ENCODE measurements at places on chromosomes 12 and 14.

DNA sequence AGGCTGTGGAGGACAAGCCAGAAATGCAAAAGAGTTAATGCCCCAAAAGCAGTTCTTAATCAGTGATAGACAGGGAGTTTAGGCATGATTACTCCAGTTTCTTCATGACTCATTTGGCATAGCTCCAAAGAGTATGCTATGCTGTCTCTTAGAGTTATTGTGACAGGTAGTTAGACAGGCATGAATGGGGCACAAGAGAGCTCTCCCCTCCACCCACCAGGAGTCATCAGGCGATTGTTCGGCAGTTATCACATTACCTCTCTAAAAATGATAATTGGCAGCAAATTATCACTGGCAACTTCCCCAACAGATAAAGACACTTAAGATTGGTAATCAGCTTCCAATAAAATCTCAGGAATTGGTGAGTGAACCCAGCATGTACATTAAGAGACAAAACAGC lies 320.1 kb downstream of the DAD1 start:
- DNase-seq = no peak

- DNase-seq = no peak
Observed at GRCh38 chr12:105806400-105806770, 332.4 kb downstream of the NUAK1 start.

DNA sequence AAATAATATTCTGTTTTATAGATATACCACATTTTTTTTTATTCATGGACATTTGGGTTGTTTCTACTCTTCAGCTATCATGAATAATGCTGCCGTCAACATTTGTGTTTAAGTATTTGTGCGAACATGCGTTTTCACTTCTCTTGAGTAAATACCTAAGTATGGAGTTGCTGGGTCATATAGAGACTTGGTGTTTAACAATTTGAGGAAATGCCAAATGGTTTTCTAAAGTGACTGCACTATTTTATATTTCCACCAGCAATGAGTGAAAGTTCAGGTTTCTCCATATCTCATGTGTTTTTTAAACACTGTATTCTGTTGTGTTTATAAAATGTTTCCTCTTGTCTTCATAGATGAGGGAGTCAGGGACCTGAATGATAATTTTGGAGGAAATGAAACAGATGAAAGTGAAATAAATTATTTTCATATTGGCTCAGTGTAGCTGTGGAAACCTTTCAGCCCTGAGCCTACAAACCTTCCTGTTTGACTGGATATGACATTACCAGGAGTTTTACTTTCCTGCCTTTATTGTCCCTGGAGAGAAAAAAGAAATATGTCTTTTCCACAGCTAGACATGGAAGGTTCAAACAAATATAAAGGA lies 26.3 kb downstream of the DAAM1 start:
- no peak for DNase-seq

GRCh38 chr12:126083926-126084325 lies 1018.7 kb downstream of the AACS start:
- DNase-seq = no peak

GRCh38 chr14:71397371-71397770 lies 490.1 kb downstream of the PCNX1 start:
- no peak for DNase-seq

GRCh38 chr12:53200458-53201176 lies 6.4 kb downstream of the ITGB7 start:
- no peak for DNase-seq

DNA sequence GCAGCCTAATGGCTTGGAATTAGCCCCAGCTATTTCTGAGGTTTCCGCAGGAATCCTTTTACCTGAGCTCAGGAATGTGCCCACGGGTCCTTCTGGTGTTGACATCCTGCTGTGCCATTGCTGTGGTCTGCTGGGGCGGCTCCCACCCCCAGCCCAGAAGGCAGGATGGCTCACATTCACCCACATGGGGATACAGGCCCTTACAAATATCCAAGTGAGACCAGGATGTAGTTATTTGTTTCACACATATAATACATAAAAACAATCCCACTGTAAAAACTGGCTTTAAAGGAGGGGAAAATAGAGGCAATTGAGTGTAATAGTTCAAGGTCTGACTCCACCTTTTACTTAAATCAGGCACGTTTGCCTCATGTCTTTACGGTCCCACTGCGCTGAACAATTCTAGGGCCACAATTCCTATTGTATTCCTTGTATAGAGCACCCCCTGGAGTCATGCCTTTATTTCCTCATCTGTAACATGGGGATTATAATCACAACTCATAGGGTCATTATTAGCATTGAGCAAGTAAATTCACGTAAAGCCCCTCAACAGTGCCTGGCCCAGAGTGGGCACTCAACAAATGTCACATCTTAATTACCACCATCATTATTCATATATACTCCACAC lies 57.2 kb upstream of the FICD start:
- DNase-seq = no peak

- DNase-seq = no peak
Observed at GRCh38 chr12:123126294-123127181, 24.4 kb downstream of the PITPNM2 start.

DNA sequence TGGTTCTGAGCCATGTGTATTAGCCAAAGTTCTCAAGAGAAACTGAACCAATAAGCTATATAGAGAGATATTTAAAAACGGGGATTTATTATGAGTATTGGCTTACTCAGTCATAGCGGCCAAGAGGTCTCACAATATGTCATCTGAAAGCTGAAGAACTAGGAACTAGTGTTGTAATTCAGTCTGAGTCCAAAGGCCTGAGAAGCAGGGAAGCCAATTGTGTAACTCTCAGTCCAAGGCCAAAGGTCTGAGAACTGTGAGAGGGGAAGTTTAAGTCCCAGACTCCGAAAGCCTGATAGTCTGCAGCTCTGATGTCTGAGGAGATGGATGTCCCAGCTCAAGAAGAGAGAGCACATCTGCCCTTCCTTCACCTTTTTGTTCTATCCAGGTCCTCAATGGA lies 344.8 kb upstream of the USP15 start:
- DNase-seq = no peak

DNA sequence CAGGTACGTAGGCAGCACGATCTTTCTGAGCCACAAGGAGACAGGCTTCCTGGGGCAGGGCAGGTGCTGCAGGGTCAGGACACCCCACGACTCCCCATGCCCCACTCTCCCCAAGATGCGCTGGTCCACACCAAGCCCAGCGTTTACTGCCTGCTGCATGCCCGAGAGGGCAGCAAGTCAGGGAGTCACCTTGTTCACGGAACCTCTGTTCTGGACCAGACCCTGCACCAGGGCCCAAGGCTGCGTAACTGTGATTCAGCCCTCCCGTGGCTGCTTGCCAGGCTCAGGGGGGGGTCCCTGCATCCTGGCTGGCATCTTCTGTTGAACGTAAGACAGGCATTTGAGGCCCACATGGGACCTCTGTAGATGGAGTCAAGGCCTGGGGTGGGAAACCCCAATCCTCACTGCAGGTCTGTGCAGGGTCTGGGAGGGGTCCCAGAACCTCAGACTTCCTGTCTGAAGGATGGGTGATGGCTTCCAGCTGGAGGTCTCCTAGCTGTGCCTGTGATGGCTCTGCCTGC lies 228.6 kb upstream of the RTL1 start:
- DNase-seq = no peak

DNA sequence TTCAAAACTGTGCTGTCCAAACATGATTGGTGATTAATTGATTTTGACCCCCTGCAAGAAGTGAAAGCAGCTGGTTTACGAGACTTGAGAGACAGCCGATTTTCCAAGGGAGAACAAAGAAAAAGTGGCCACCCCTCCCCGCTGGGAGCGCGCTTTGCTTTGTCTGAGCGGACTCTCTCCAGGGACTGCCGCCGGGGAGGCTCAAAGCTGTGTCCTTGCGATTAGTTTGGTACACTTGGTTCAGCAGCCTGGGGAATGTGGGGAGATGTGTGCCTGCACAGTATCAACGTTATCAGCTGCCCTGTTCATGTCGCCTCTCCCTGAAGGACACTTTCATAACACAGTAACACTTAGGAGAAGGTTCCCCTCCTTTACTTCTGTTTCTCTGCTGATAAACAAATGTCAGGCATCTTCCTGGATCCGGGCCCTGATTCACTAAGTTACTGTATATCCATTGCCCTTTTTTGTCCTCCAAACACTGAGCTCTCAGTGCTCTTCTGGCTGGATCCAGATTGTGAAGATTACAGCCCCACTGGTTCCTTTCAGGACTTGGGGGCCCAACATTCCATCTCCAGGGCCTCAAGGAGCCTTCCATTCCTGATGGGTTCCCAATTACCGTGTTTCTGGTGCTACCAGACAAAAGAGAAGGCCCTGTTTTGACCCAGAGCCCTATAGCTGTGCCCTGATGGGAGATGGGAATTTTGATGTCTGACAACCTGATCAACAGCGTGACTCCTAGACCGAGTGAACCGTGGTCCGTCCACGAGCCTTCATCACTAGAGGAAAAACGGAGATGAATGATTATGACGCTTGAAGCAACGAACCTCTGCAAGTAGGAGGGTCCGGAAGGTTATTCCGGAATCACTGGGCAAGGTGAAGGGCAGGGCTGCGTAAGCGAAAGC lies 31.7 kb upstream of the TUBA1C start:
- no peak for DNase-seq

DNA sequence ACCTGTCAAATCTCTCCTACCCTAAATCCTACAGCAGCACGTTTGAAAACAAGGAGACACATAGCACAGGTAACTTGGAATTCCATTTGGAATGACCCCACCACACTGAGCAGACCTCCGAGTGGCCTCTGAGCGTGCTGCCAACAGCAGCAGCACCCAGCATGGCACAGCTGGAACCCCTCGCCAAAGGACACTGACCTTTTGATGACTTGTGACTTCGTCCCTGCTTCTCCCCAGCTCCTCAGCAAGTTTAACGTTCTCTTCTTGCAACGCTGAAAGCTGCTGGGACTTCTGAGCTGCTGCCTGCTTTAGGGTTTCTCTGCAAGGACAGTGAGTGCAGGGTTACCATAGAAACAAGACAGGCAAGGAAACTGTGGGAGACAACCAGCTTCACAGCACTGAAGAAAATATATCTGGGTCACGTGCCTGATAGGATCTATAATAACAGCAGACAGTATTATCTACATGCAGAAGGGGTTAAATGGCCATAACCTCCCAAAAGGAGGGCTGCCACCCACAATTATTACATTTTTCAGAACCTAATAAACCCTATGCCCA lies 43.3 kb upstream of the VPS33A start:
- no peak for DNase-seq

DNA sequence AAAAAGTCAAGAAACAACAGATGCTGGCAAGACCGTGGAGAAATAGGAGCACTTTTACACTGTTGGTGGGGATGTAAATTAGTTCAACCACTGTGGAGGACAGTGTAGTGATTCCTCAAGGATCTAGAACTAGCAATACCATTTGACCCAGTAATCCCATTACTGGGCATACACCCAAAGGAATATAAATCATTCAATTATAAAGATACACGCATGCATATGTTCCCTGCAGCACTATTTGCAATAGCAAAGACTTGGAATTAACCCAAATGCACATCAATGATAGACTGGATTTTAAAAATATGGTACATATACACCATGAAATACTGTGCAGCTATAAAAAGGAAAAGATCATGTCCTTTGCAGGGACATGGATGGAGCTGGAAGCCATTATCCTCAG lies 18.0 kb upstream of the CATSPERB start:
- DNase-seq = no peak

DNA sequence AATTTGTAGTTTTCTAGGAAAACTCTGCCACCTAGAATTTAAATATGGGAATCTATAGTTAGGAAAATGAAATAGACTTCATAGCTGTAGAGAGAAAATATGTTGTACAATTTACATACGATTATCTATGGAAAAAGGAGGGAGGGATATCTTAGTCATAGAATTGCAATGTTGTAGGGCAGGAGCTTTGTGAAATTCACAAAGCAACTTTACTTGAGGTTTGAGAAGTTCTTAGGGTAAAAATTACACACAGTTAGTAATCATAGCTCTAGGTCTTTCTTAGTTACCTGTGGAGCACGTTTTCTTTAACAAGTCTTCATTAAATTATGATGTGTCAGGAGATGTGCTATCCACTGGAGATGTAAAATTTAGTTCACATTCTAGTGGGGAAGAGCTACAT lies 61.4 kb upstream of the DBX2 start:
- no peak for DNase-seq

DNA sequence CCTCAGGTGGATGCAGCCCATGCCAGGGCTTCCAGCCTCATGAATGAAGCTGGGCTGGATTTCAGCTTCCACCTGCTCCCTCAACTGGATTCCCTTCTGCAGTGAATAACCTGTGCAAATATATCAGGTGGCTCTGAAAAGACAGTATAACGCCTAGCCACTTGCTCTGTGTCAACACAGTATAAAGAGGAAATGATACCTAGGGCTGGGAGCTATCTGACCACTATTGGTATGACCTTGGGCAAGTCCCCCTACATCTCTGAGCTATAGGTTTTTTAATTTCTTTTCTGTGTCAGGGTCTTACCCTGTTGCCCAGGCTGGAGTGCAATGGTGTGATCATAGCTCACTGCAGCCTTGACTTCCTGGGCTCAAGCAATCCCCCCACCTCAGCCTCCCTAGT lies 19.8 kb downstream of the ISM2 start:
- DNase-seq = no peak

- no peak for DNase-seq
Observed at GRCh38 chr12:111686574-111687105, 787 bp downstream of the ACAD10 start.

DNA sequence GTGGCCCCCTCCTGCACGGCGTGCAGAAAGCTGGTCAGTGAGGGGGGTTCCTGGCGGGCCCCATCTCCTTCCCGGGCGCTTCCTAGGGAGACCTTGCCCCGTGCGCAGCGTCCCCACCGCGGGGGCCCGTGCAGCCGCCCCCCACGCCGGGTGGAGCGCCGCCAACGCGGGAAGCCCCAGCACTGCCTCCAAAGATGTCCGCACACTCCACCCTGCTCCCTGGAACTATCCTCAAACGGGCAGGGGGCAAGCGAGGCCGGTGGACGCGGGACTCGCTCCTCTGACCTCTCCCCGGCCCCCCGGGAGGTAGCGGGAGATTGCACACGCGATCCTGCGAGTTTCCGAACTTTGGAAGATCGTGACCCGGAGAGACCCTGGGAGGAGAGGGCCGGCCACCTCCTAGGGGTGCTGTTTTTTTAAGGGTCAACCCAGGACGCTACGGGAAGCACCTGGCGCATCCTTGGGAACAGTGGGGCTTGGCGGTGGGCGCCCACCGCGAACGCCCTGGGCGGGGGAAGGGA lies 1.5 kb upstream of the FZD10 start:
- no peak for DNase-seq

DNA sequence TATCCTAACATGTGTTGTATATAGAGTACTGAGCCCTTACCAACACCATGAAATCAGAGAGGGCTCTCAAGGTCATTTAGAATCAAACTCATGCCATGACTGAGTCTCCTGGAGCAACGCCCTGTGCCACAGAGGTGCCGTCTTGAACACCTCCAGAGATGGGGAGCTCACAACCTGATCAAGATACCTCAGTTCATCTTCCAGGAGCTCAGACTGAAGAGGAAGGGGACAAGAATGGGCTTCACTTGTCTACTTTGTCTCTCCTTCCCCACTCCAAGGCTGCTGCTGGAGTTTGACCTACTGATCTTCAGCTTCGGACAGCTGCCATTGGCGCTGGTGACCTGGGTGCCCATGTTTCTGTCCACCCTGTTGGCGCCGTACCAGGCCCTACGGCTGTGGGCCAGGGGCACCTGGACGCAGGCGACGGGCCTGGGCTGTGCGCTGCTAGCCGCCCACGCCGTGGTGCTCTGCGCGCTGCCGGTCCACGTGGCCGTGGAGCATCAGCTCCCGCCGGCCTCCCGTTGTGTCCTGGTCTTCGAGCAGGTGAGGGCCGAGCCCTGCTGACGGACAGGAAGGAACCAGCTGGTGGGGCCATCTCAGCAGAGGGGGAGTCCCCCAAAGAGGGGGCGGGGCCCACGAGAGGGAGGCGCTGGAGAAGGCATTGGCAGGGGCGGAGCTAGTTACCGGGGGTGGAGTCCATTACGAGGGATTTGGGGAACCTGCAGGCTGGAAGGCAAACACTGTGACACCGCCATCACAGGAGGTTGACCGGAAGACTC lies 12.0 kb downstream of the SOAT2 start:
- DNase-seq = no peak

Measured in stimulated activated CD8-positive, alpha-beta memory T cell treated with anti-CD3 and anti-CD28 coated beads, Interleukin-7, amount 100 ng/mL, for 24 hours (primary cell).